ENCODE measurements at places on chromosomes 5 and 9.
A peak's percentile ranks its signal among the peaks of the same experiment; 100 is the strongest.

GRCh38 chr5:155767470-155767869, 559.5 kb upstream of the SGCD start:
- DNase-seq, result no peak

GRCh38 chr9:35172878-35173277, 11.1 kb downstream of the UNC13B start:
- DNase-seq, result no peak

- DNase-seq, result no peak
These were observed 23.8 kb upstream of the SLC46A2 start for GRCh38 chr9:112914524-112914923.

DNA sequence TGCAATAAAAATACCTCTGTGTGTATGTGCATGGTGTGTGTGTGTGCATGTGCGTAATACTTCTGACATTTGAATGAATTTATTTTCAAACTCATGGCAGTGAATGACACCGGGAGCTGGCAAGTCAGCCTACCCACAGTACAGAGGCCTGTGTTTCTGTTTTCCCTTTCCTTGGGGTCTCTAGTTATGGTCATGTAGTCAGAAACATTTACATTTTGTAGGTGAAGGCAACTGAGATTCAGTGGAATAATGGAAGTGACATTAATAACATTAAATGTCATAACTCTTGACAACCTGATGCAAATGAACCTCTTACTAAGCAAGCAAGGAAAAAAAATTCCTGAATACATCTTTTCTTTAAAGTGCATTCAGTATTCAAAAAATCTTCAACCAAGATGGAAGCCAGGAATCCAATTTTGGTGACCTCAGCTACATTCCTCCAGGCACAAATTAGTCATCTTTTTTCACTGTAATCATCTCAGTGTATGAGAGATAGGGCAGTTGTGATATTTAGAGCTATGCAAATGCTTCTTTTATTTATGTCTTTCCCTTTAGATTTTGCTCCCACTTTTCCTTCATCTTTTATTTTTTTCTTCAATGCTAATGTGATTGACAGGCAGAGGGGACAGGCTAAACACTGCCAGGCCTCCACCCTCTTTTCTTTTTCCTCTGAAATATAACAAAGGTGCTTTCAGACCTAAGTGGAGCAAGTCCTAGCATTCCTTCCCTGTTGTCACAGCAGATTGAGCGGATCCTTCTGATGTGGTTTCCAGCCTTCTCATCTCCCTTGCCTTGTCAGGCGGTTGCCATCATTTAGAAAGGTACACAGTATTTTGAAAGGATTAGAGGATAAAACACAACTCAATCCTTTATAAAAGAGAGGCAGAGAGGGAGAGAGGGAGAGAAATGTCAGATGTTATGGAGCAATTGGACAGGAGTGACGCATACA, 569.8 kb upstream of the ADAMTS16 start:
- DNase-seq, result no peak

DNA sequence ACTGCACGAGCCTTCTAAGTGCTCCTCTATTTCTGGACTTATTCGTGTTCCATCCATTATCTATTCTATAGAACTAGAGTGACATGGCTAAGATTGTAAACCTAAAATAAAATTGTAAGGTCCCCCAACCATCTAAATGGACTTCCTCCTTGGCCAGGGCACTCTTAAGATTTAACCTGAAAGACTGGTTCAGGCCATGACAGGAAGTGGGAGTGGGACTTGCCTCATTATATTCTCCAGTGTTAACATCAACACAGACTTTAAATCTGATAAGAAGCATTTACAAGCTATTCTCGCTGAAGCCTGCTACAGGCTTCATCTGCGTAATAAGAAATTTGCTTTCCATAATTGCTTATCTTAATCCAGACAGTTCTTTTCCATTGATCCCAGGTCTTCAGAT, 117.0 kb downstream of the SSBP2 start:
- DNase-seq, result no peak

GRCh38 chr5:143481697-143482531, 78.4 kb upstream of the NR3C1 start:
- DNase-seq, result no peak

GRCh38 chr5:132233811-132234683, 6.4 kb upstream of the P4HA2 start:
- no peak for DNase-seq

DNA sequence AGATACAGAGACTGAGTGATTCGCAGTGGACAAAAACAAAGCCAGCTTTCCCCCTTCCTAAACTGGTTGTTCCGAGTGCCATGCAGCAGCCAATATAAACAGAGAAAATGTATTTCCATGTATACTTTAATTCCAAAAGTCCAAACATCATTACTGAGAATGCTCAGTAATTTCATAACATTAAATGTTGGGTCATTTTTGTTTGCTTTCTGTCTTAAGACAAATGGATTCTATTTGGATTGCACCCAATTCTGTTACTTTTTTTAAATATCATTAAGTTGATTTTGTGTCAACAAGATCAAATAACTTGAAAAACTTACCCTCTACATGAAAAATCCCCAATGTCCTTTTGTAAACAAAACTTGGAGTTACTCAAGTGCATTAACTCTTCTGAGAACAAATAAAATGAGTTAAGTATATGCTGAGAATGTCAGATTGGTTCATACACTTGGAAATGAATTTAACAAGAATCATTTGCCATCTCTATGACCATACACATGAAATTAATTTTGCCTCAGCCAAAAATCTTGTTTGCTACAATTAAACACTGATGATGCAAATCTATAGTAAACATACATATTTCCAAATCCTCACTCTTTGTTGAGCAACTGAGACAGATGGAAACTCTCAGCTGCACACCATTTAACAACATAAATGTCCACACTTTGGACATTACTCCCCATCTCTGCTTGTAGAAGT, 19.4 kb downstream of the LURAP1L start:
- no peak for DNase-seq

DNA sequence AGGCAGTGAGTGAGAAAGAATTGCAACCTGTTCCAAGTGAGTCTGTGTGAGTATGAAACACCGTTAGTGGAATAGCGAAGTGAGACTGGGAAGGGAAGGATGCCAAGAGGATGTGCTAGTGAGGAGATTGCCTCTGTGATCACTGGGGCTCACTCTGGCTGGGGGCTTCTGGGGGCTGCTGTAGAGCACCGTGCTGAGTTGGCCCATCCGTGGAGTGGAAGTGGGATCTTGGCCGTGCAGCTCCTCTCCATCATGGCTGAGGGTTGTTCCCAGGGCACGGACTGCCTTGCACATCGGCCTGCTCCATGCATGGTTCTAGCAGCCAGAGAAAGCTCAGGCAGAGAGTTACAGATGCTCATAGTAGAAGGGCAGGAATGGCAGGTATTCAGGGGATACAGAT, 236.1 kb downstream of the AGTPBP1 start:
- no peak for DNase-seq

DNA sequence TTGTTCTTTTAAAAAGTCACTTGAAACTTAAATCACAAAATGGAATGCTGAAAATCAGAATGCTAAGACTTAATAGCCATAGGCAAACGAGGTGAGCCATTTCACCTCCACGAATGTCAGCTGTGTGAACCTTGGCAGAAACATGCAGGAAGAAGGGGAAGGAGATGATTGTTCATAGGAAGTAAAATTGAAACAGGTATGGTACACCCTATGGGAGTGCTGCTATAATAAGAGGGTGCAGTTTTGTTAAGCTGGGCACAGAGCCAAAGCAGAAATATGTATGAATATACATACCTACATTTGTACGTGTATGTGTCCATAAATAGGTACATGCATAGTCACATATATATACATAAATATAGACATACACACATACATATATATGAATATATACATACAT, 51.0 kb upstream of the SPINK5 start:
- no peak for DNase-seq

DNA sequence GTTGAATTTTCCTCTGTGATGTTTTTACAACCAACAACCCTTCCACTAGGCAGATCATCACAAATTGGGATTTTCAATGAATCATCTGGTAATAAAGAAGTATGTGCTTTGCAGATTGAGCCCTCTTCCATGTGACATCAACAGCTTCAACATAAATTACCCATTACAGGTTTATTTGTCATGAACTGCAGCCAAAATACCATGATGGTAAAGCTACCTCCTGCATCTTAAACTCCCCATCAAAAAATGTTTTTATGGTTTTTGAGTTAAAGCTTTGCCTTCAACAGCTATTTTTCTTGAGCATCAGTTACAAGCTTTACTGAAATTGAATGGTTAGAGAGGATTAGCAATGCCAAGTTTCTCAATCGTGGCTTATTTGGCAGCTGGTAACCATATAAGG, 211.4 kb upstream of the TUSC1 start:
- no peak for DNase-seq

- no peak for DNase-seq
These were observed 178.2 kb downstream of the SEC61B start for GRCh38 chr9:99400184-99400731.

DNA sequence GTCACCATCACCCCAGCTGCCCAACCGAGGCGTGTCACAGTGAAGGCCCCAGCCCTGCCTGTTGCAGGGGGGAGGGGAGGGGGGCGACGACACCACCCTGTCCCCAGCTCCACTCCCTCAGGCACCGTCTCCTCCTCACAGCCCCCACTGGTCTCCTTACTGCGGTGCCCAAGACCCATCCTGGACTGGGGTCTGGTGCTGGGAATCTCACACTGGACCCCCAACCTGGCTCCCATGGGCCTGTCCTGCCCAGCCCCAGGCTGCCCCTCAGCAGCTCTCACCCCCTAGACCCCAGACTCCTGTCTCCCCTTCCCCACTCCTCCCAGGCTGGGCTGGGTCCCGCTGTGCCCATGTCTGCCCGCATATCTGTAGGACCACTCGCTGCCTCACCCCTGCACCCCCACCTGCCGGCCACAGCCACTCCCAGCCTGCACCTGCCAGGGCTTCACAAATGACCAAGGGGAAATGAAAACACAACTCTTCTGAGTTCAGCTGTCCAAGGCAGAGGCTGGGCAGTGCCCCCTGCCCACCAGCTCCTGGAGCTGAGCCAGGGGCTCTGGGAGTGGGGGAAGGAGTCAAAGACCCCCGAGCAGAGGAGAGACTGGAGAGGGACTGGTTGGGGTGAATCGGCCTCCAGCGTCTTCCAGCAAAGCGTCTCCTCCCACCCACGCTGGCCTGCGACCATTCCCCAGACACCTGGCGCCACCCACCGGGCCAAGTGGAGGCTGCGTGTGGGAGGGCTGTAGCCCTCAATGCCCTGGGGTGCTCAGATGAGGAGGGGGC, 32.6 kb upstream of the EGFL7 start:
- DNase-seq, result peak; percentile 51

DNA sequence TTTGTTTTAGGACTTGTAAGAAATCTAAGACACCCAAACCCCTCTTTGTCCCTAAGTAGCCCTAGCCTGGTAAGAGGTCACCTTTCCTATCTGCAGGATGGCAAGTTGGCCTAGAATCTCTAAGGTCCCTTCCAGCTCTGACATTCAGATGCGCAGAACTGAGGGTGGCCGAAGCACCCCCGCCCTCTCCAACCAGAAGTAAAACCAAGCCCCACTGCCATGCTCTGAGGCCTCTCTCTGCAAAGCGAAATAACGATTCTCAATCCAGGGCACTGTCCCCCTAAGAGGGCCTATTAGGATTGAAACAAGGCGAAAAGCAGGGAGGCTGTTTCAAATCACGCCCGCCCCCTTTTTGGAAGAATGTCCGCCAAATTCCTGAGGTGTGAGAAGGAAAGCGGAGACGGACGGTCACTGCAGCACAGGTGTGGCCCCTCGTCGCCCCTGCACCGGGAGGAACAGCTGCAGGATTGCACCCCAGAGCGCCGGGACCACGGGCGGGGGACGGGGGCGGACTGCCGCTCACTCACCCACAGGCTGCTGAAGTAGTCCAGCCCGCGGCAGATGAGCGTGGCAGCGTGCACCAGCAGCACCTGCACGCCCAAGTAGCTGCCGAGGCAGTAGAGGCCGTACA, 824 bp downstream of the TMEM245 start:
- DNase-seq, result no peak

- DNase-seq, result no peak
These were observed 113.4 kb upstream of the GRHPR start for GRCh38 chr9:37309136-37309535.

DNA sequence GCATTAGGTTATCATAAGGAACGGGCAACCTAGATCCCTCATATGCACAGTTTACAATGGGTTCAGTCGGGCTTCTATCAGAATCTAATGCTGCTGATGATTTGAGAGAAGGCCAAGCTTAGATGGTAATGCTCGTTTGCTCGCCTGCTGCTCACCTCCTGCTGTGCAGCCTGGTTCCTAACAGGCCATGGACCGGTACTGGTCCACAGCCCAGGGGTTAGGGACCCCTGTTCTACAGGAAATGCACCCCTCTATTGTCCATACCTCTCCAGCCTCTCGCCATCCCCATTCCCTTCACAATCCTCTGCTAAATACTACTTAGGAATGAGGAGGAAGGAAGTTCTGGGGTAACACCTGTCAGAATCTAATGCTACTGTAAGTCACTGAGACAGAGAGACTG, 75.1 kb downstream of the OXCT1 start:
- DNase-seq, result no peak

DNA sequence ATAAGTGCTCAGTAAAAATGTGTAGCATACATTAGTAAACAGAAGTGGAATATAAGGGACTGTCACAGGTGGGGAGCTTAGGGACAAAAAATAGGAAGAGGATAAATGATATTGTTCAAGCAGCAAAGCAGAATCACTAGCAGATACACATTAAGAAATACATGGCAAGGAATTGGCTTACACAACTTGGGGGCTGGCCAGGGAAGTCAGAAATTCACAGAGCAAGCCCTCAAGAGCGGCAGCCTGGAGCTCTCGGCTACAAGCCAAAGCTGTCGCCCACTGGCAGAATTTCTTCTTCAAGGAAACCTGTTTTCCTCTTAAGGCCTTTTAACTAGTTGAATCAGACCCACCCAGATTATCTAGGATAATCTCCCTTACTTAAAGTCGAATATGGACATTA, 73.0 kb upstream of the SMIM23 start:
- no peak for DNase-seq

DNA sequence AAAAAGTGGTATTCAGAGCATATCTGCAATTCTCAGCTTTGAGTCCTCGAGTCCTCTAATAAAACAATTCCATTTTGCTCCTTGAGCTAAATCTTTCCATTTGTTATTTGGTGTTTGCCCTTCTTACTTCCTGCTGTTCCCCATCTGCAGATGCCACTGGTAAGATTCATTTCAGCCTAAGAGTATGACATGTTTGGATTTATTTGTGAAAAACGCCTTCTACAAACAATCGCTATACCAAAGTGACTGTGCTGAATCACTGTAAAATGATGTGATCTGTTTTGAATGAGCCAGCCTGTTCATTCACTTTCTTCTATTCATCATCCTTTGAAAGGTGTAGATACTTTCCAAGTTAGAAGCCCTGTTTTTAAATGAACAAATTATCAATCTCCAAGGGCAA, 27.7 kb downstream of the KCTD16 start:
- DNase-seq, result no peak

DNA sequence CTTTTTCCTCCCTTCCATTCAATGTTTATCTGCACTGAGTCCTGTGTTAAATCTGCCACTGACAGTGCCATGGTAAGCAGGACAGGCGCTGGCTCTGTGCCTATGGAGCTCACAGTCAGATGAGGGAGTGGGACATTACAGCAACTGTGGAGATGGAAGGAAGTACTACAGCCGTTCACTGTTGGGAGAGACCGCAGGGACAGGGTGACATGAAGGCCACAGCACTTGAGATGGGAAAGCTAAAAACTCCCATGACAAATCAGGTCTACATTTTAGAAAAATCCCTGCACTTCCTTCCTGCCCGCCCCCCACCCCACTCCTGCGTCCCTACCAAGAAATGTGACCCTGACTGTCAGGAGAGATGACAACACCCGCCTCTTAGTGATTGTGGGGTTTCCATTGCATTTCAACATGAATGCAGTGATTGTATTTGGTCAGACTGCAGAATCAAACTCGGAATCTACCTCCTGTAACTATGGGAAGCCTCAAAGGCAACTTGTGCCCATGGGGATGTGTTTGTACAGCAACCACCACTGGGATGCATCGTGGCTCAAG, 56.4 kb downstream of the GTF3C4 start:
- no peak for DNase-seq

All from hypothalamus (tissue), 51 donors.